ENCODE measurements at places on chromosomes 5 and 9.

DNA sequence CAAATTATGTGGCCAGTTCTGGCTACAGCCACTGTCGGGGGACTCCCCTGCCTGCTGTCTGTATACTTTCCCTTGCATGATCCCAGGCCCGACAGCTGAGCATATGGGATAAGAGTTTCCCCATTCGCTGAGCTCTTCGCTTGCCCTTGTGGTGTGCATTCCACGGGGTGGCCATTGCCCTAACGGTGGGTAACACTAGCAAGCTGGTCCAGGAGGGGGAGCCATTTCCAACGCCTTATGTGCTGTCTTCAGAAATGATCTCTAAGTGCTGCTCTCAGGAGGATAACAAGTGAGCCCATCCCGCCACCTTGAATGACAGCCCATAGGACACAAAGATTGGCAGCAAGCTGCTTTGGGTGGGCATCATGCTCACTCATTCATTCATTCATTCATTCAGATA is 190.9 kb downstream of the FSTL4 start:
- DNase-seq, result peak; percentile 18

GRCh38 chr5:160649304-160649703 is 202.7 kb downstream of the ATP10B start:
- peak; percentile 1 for DNase-seq

GRCh38 chr9:21690561-21690960 is 111.9 kb upstream of the MTAP start:
- peak; percentile 45 for DNase-seq

DNA sequence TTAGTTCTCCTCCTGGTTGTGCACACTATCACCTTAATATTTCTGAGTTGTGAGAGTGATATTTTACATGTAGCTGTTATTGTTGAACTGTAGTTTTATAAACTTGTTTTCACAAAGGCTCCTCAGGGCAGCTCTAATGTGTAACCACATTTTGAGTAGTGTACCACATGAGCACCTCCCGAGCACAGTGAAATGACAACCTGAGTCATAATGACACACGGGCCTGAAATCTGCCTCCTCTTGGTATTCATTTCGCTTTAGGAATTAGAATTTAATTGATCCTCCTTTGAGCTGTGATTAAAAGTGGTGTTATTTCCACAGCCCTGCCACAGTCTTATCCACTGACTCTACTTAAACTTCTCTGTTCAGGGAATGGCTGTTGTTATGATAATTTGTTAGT is 7.9 kb downstream of the MTRR start:
- peak; percentile 64 for DNase-seq

- DNase-seq, result no peak
Measured at GRCh38 chr9:131346559-131346958, 47.3 kb upstream of the PRRC2B start.

- DNase-seq, result no peak
Measured at GRCh38 chr5:55800924-55801323, 50.2 kb upstream of the IL31RA start.

DNA sequence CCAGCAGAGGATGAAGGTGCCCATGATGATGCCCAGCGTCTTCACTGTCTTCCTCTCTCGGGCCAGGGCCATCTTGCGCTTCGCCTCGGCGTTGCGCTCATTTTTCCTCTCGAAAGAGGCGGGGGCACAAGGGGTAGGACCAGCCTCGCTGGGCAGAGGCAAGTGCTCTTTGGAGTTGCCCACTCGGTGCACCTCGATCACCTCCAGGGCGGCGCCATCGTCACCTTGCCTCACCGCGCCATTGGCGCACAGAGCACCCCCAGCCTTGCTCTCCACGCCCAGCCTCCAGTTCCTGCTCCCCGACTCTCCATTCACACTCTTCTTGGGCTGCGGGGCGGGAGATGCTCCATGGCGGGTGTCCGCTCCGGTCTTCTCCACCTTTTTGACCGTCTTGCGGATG is 1.6 kb downstream of the HTR1A start:
- DNase-seq, result no peak

Data from EL (cell line).